Fibroblast of upper back skin (primary cell): ENCODE measurements at places on chromosomes 12 and 14.

DNA sequence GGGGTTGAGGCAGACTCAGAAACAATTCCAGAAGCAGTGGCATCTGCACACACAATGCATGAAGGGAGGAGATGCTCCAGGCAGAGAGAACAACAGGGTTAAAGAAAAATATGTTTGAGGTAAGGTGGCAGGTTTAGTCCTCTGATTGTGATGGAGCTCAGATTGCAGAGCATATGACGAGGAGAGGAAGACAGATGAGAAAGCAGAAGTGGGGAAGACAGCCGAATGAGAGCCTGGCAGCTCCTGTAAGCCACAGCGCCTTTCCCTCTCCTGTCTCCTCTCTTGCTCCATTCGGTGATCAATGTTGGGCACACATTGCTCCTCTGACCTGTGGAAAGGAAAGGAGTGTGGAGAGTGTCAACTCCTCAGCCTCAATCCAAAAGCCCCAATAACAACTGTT is 372.2 kb downstream of the GXYLT1 start:
- no peak for DNase-seq

DNA sequence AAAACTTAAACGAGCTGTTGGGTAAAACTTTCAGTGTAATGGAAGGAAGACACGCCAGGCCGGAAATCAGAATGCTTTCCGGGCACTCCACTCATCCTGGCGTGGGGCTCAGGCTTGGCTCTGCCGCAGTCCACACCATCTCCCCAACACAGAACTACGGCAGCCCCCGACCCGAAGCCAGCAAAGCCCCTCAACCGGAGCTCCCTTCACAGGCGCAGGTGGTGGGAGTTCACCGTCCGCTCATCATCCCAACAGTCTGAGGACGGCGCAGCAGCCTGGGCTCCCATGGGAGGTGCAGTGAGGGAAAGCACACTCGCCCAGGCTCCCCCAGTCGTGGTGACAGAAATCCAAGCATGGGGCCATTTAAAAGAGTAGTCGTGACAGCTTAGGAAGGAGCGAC is 11.0 kb upstream of the MMP17 start:
- no peak for DNase-seq

DNA sequence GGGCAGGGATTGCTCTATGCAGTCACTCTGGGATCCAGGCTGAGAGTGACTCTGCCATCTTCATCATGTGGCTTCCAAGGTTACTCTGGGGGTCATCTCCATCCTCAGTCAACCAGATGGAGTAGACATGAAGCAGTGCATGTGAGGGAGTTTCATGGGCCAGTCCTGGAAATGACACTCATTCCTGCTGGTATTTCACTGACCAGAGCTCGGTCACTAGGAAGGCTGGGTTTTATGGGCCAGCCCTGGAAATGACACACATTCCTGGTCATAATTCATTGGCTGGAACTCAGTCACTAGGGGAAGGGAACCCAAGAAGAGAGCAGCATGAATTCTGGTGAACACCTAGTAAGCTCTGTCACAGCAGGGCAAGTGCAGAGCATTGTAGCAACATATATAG is 144.7 kb downstream of the SMOC1 start:
- no peak for DNase-seq

DNA sequence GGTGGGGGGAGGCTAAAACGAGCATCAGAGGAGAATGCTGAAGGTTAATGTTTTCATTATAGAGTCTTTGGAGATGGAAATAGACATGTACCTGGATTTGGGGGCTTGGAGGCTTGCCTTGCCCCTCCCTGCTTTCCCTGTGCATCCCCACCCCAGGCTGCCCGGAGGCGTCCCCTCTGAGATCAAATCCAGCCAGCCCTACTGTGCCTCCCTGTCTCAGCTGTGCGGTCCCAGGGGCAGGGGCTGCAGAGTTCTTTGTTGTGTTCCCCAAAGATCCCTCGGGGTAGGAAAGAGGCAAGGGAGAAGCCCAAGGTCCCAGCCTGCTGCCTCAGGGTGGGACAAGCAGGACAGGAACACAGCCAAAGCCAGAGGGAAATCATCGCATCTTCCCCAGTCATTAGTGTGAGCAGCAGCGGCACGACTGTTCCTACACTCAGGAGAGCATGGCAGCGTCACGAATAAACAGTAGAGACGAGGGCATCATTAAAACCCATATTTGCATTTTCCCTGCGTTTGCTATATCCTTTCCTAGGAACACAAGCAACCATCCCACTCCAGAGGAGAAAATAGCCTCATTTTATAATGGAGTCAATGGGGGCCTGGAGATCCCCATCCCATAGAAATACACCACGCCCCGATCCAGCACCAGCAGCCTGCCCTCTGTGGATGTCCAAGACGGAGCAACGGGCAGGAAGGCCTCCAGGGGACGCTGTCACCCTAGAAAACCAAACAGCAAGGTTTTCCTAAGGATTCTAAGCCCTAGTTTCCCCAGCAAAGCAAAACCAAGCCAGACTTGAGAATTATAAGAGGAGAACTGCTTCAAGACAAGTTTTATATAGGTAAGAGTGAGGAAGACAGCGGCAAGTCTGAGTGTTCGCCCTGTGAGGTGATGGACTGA is 32.4 kb downstream of the ANO2 start:
- DNase-seq = no peak

- DNase-seq = peak; percentile 85
Measured at GRCh38 chr12:9364224-9365176, 156.3 kb upstream of the PZP start.
